Suppressor macrophage (primary cell): ENCODE measurements at places on chromosomes 7 and 10.

DNA sequence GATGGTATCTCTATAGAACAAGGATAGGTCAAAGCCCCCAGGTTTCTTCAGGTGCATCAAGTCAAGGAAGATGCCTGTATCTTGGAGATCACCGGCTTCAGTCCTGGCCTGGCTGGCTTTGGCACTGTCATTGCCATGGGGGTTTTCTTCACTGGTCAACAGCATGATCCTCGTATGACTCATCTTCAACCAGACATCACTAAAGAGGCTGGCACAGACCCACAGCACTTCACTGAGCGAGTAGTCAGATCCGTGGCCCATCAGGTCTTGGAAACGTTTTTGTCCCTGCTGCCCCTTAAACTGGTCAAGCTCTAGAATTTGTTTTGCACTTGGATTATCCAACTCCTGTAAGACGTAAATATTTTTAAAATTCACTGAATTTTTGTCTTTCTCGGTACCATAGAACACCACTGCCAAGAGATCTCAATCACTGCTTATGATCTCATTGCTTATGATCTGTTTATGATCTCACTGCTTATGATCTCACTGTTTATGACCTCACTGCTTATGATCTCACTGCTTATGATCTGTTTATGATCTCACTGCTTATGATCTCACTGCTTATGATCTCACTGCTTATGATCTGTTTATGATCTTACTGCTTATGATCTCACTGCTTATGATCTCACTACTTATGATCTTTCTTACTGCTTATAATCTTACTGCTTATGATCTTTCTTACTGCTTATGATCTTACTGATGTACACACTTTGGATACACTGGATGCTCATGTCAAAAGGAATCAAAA is 135.2 kb downstream of the CYP26A1 start:
- peak; percentile 68 for DNase-seq

DNA sequence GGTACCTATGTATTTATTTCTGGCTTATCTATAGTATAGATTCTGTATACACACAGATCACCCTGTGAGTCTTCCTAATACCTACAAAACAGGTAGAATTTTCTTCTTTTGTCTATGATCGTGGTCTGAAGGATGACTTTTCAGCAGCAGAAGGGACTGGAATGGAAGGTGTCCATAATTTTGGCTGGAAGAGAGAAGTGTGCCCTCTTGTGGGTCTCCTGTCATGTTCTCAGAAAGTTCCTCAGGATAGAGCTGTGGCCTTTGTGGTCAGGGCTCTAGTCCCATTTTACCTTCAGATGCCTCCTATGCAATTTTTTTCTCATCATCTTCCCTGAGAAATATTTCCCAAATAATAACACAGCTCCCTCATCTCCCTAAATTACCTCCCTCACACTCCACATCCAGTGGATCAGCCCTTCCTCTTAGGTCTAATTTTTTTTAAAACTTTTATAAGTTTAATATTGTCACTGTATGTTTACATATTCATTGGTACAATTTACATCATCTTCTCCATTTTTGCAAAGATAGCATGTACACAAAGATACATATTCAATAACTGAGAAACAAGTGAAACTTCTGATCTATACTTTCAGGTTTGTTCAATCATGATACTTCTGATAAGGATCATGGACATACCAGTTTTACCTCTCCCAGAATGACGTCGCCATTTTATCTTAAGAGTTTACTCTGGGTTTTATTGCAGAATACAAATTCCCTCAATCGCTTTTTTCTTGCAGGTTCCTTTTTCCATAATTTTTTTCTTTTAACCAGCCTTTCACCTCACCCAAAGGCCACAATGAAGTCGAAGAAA is 112.7 kb downstream of the REEP3 start:
- DNase-seq = no peak

DNA sequence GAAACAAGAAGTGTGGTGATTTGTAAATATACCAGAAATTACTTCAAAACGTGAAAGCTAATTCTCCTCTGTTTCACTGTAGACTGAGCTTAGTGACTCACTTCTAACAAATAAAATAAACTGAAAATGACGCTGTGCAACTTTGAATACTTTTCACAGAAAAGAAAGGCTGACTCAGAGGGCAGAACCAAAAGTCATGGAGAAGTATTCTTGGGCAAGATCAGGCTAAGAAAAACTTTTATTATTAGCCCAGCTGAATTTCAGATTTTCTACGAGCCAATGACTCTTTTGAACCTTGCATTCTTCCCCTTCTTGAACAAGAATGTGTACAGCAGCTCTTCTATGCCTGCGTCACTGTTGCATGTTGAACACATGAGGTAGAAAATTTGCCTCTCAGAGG is 527.3 kb upstream of the GHITM start:
- no peak for DNase-seq

DNA sequence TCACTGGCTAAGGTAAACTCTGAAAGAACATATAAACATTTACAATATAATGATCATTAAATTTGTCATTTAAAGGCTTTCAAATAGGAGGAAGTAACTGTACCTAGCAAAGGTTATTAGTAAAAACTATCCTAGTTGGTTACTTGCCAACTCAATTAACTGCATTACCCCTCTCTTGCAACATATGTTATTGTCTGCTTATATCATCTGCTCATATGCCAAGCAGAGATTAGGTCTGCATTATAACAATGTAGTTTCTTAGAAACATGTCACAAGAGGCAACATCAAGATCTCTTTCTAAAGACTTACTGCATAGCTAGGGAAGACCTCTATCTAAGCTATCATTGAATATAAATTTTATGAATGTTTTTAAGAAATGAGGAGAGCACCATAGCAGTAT is 132.5 kb downstream of the RELN start:
- DNase-seq = no peak

DNA sequence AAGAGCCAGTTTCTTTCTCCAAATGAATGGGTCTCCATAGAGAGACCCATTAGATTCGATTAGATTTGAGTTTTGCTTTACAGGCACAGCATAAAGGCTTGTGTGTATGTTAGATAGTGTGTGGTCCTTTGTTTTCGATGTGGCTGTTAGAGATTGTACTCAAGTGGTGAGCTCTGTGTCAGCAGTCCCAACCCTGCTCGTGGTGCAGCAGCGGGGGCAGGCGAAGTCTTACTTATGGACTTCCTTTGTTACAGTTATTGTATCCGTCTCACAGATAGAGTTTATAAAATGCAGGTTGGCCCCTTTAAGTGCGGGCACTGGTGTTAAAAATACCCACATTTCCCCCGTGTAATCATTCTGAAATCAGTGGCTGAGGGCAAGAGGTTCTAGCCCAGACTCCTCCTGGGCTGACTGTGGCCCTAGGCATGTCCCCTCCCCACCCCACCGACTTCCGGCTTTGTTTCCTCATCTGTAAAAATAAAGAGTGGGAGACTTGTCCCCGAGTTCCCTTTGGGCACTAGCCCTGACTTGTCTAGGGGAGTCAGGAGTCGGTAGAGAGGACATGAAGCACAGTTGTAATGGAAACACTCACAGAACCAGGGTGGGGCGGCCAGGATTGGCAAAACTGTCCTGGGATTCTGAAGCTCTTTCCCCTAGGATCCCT is 28.6 kb downstream of the MTURN start:
- DNase-seq = peak; percentile 85

GRCh38 chr10:9951481-9952257 is 1066.0 kb upstream of the CELF2 start:
- DNase-seq = peak; percentile 2

DNA sequence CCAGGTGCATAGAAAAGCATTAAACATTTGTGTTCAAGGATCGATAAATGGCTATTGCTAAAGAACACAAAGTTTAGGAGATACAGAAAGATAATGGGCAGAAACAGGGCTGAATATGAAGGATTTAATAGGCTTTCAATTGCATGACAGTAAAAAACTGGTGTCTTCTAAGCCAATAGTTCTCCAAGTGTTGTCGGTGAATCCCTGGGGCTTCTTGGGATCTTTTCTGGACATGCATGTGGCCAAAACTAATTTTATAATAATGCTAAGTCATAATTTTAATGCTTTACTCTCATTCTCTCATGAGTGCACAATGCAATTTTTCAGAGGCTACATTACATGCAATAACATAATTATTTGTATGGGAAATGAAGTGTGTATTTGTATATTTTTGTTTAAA is 521.1 kb upstream of the ANKRD30A start:
- no peak for DNase-seq

GRCh38 chr10:129057856-129058663 is 409.0 kb upstream of the MGMT start:
- DNase-seq = no peak

DNA sequence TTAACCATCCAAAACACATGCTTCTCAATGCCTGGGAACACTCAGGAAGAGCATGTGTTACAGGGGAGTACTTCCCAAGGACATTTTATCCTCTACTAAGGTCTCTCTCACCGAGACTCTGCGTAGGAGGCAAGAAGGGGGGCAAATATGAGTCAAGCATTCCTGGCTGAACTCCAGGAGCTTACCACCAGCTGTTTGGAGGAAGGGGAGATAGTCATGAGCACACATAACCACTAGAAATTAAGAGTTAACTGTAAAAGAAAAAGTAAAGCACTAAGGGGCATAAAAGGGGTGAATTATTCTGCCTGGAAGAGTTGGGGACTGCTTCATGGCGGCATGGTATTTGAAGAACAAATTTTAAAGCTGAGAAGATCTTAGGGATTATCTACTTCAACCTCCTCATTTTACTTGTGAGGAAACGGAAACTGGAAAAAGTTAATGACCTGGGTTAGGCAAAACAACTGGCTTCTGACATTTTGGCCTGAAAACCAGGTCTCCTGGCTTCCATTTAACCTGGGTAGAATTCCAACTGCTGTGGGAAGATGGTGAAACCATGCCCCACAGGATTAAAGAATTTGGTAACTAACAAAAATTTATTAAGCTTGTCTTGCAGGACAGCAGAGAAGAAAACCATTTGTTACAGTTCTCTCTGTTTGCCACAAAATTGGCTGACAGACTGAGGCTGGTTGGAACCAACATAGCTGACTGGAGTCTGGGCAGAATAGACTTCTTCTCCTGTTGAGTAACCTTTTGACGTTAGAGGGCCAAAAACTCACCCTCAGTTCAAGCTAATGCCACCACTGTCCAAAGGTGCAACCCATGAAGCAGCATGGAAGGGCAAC is 85.5 kb downstream of the SLC25A13 start:
- no peak for DNase-seq

GRCh38 chr10:86757113-86757972 is 924 bp downstream of the BMPR1A start:
- no peak for DNase-seq

- DNase-seq = peak; percentile 79
Observed at GRCh38 chr7:84372712-84373111, 178.1 kb upstream of the SEMA3A start.

DNA sequence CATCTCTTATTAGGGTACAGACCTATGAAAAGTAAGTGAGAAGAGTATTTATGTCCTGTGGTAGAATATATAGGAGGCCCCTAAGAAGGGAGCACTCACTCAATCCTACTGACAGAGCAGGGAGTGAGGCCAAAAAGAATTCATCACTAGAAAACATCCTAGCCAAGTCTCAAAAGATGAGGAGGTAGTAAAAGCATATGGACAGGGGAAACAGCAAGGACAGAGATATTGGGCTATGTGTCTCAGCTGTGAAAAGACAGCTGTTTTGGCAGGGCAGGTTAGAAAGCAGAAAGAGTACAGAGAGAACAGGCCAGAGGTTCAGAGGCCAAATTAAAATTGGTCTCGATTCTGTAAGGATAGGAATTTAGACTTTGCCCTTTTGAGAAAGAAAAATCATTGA is 548.3 kb upstream of the ANKRD30A start:
- DNase-seq = no peak

- no peak for DNase-seq
Observed at GRCh38 chr10:100696477-100696901, 48.9 kb upstream of the PAX2 start.

DNA sequence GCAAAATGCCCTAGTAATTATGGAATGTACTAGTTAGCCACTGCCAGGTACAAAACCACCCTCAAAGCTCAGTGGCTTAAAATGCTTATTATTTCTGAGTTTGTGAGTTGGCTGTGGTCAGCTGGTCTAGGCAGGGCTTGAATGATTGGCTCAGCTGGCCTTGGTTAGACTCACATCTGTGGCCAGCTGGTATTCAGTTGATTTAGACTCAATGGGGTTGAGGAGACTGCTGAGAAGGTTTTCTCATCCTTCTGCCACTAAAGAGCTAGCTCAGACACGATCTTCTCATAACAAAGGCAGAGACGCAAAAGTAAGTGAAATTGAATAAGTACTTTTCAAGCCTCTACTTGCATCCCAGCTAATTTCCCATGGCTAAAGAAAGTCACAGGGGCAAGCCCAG is 57.1 kb upstream of the CYP2C18 start:
- no peak for DNase-seq

DNA sequence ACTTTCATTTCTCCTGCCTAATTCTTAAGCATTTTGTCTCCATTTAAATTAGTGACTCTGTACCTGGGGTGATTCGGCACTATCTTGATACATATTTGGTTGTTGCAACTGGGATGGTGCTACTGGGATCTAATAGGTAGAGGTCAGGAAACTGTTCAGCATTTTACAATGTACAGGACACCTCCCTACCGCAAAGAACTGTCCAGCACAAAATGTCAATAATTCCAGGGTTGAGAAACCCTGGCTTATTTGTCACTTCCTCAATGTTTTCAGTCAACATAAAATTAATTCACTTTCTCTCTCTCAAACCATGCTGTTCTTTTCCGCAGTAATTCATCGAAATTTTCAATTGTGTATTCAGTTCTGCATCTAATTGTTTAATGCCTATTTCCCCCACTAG is 151.4 kb upstream of the CALCR start:
- no peak for DNase-seq

DNA sequence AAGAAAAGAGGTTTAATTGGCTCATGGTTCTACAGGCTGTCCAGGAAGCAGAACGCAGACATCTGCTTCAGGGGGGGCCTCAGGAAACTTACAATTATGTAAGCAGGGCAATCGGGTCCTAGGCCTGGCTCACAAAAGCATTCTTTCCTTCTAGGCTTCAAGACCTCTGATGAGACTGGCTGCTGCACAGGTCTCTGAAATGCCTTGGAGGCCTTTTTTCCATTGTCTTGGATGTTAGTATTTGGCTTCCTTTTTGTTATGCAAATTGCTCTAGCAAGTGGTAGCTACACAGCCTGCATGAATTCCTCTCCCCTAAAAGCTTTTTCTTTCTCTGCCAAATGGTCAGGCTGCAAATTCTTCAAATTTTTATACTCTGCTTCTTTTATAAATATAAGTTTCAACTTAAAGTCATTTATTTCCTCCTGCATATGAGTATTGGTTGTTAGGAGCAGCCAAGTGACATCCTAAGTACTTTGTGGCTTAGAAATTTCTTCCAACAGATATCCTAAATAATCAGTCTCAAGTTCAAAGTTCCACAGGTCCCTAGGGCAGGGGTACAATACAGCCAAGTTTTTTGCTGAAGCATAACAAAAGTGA is 83.1 kb upstream of the SEMA3A start:
- no peak for DNase-seq

DNA sequence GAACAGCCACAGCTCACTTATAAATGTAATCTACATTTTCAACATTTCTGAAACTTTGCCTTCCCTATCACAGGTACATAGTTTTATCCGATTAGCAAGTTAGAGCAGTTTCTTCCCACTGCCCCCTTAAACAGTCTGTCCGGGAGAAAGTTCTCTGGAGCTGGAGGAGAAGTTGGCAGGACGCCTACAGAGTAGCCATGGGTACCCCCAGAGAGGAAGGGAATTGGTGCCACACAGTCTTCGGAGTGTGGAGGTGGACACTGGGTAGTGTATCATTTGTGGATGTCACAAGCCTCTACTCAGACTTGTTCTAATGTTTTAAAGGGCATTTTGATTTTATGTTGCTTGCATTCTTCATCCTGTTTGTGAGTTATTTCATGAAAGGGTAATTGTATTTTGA is 39.0 kb downstream of the TAF3 start:
- DNase-seq = peak; percentile 11

GRCh38 chr7:5143106-5143505 is 46.9 kb upstream of the WIPI2 start:
- DNase-seq = no peak
